ENCODE measurements at places on chromosomes 4 and X.

- no peak for DNase-seq
Observed at GRCh38 chr4:52945326-52945898, 83.3 kb downstream of the RASL11B start.

DNA sequence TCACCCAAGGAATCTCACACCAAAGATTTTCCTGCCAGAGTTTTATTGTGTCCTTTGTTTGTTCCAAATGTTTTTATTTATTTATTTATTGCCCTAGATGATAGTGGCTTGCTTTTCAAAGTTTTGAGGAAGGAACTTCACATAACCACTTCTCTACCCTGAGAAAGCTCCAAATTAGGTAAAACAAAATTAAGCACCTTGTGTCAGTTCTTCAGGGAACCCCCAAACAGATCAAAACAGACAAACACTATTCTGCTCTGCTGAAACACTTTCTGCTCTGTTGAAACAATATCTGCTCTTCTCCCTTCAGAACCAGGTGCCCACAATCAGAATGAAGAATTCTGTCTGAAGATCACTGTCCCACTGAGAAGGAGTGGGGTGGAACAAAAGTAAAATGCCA is 16.5 kb upstream of the CYBB start:
- no peak for DNase-seq

GRCh38 chrX:17848545-17849265 is 12.4 kb downstream of the RAI2 start:
- DNase-seq: no peak

DNA sequence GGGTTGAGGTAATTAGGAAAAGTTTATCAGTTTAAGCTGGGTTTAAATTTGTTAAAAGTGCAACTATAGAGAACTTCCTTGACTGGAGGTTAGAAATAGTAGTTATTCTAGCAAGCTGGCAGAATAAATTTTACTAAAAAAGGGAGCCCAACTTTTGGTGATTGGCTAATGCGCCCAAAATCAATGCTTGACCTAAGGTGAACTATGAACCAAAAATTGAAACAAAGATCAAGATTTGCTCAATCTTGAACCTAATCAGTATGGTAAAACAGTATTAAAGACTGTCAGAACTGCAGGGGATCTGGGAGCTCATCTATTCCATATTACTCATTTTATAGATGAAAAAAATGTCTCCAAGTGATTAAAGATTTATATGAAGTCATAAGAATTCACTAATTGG is 6.1 kb upstream of the SPATA18 start:
- DNase-seq: no peak

DNA sequence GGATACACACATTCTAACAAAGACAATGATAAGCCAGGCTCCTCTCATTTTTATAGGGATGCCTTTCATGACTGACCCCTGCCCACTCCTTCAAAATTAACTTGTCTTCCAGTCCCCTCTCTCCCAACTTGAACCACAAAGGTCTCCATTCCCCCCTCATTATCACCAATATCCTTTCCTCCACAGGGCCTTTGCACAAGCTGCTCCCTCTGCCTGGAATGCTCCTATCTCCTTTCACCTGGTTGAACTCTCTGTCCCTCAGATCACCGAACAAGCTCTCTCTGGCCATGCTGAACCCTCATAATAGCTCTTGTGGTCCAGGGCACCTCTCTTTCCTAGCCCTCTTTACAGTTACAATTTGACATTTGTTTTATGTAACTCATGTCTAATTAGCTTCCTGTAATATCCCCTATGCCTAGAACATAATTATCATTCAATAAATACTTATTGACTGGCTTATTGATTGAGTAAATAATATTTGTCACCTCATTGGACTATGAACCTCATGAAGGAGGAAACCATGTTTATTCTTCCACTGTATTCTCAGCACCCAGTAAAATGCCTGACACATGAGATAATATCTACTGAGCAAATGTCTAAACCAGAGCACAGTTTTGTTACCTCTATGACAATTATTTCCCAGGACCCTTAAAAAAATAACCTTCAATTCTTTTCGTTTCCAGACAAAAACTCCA is 266.3 kb upstream of the RASGEF1B start:
- no peak for DNase-seq

DNA sequence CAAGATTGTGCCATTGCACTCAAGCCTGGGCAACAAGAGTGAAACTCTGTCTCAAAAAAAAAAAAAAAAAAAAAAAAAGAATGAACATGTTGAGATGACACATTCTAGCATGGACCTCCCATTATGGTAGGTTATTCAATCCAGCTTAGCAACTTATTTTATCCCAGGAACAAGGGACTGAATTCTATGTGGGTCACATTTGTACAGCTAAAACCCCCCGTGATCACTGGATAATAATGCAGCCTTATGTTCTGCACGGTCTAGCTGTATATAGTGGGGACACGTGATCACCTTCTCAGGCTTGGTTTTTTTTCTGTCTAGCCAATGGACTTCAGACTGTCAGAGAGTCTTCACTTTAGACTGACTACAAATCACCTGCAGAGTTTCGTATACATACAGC is 115.2 kb upstream of the FRG1 start:
- DNase-seq: no peak

All from activated B cell treated with CpG ODN at 0.5 μM for 24 hours (primary cell).